Mesothelial cell of epicardium (in vitro differentiated cells): ENCODE measurements at places on chromosomes 4 and X.

- no peak for DNase-seq
These were observed 57.4 kb downstream of the LGI2 start for GRCh38 chr4:24973404-24973746.

DNA sequence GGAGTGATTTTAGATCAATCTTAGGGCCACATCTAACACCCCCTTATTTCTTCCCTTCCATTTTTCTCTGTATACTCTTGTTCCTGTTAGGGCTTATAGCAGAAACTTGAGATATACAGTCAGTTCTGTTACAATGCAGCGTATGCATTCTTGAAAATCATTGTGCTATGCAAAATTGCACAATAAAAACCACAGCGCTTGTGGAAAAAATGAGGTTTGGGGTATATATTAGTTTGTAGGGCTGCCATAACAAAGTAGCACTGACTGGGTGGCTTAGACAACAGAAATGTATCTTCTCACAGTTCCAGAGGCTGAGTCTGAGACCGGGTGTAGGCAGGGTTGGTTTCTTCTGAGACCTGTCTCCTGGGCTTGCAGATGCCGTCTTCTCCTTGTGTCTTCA, 59.0 kb downstream of the WWC2 start:
- no peak for DNase-seq

DNA sequence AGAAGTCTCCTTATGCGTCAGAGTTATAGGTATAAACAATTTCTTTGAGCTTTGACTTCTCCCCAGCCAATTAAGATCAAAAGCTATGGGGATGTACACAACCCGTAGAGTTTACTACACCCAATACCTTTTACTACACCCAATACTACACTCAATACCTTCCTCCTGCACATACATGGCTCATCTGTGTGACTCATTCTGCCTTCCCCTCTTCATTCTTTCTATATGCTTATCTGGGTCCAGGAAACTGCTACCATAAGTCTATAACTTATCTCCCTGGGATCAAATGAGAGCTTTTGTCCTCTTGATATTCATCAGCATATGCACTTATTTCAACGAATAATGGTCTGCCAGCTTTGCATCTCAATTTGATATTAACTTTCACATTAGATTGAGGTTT, 28.2 kb downstream of the ANKRD50 start:
- DNase-seq = no peak

- DNase-seq = no peak
These were observed 352.2 kb downstream of the SPRY1 start for GRCh38 chr4:123748806-123749205.

- no peak for DNase-seq
These were observed 82.7 kb downstream of the CCSER1 start for GRCh38 chr4:90209922-90210321.

DNA sequence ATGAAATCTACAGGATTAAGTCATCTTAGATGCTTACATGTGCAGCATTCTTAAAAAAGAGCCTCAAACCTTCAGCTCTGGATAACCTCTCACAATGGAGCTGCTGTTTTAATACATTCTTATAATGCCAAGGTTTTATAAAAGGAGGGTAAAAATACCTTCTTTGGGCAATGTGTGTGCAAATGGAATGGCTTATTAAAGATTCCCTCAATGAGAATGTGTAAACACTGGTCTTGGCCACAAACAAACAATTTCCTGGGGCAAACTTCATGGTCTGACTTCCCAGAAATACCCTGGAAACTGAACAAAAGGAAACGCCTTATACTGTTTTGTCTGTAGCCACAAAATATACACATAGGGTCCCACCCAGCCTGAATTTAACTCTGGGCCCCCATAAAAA, 148.6 kb upstream of the INTU start:
- DNase-seq = no peak

GRCh38 chr4:122796801-122797404, 29.7 kb upstream of the FGF2 start:
- DNase-seq = no peak
